Choroid plexus epithelial cell (primary cell): ENCODE measurements at places on chromosomes 13 and 19.

- no peak for DNase-seq
Observed at GRCh38 chr19:54648129-54648528, 14.7 kb upstream of the LILRB4 start.

- peak; percentile 98 for DNase-seq
Observed at GRCh38 chr19:8569066-8569771, 8.0 kb downstream of the MYO1F start.

DNA sequence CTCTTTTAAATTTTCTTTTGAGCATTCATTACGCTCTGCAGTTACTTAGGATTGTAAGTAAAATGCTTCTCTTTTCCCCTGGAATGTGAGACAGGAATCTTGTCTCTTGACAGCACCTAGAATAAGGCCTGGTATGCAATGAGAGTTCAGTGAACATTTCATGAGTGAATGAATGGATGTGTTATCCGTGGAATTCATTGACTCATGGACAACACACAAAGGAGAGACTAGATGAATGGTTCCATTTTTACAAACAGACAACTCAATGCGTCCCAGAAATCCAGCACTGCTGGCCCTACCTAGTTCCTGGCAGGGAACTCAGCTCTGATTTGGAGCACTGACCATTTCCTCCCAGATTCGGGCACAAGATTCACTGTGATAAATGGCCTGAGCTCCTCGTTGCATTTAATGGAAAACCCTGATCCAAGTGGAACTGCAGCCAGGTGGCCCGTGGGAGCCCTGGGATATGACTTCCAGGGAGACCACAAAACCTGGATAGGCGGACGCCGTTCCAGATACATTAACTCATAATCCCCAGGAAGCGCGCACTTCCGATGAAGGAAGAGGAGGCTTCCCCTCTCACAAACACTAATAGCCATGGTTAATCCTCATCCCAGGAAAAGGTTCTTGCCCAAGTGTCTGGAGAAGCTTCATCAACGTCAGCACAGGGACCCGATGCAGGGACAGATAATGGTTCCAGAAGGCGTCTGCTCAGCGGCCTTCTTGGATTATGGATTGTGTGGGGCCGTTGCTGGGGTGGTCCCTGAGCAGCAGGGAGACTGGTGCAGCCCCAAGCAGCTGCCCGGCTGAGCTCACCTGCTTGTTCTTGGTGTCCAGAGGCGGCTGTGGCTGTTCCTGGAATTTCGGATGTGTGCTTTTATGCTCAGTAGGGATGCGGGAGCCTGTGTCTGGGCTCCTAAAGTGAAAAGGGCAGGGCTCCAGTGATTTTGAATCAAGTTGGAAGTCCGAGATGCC, 211.1 kb upstream of the TSHZ3 start:
- DNase-seq: no peak

GRCh38 chr13:114261328-114261965, 20.0 kb upstream of the UPF3A start:
- no peak for DNase-seq
